Fibroblast of villous mesenchyme (primary cell): ENCODE measurements at places on chromosomes 5 and 9.

DNA sequence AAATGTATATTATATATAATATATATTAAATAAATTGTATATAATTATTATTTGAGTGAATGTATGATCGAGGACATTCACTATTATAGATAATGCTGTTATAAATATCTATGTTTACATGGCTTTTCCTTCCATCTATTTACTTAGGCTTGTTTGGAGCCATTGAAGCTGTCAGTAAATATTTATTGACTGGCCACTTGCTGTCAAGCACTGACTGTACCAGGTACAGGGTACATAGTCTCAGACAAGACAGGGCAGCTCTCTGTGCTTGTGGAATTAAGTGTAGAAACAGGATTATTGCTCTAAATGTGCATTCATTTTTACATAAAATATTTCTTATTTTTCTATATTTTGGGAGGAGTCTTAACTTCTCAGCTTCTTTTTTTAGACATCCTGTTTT is 16.4 kb downstream of the FAXDC2 start:
- no peak for DNase-seq

- DNase-seq, result peak; percentile 61
These were observed 3.2 kb upstream of the TMEM245 start for GRCh38 chr9:109122726-109123621.

DNA sequence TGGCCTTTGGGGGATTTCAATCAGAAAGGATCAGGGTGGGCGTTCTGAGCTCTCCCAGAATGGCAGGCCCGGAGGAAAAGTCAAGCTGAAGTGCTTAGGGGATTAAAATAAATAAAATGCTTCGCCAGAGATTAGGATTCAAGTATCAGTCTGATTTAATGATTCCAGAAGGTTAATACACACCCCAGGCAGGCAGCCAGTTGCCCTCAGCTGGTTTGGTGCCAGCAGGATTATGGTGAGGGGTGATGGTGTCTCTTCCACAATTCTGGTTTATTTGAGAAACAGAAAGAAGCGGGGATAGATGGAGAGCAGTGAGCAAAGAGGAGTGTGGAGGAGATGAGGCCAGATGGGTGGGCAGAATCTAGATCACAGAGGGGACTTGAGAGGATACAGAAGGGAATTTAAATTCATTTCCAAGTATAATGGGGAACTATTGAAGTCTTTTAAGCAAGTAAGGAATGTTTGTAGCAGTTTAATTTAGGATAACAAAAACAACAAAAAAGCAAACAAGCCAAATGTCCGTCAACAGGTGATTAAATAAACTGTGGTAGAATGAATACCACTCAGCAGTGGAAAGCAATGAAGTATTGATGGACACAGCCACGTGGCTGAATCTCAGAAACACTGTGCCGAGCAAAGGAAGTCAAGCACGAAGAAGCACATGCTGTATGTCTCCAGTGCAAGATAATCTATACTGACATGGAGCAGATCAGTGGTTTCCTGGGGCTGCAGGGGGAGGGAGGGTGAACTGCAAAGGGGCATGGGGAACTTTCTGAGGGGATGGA is 297.7 kb downstream of the MSX2 start:
- no peak for DNase-seq

- DNase-seq, result no peak
These were observed 93.9 kb upstream of the MEF2C start for GRCh38 chr5:88976914-88977313.

DNA sequence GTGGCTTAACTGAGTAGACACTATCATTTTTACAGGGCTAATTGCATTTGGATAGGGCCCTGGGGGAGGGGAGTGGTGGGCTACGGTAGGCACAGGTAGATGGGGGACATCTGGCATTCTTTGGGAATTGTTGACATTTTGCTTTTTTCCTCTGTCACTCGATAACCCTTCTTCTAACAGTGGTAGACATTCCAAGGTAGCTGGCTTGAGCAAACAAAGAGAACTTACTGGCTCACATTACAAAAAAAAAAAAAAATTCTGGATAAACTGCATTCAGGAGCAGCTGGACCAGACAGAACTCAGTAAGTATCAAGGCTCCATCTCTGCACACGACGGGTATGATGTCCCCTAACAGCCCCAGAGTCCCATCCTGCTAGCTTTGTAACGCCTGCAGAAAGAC is 585.2 kb downstream of the ZNF608 start:
- no peak for DNase-seq

DNA sequence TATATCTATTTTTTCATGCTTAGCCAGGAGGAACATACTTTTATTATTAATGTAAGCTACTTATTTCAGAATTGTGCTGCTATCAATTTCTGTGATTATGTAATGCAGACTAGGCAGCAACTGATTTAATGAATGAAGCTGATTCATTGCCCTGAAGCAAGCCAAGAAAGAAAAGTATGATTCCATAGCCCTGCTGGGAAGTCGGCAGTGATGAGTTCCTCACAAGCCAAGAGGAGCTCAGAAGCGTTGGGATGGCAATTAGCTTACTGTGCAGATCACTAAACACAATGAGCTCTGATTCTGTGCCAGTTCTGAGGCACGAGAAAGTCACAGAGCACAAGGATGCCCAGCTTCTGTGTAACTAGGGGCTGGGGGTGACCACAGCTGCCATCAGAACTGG is 254.3 kb upstream of the KLF9 start:
- no peak for DNase-seq

DNA sequence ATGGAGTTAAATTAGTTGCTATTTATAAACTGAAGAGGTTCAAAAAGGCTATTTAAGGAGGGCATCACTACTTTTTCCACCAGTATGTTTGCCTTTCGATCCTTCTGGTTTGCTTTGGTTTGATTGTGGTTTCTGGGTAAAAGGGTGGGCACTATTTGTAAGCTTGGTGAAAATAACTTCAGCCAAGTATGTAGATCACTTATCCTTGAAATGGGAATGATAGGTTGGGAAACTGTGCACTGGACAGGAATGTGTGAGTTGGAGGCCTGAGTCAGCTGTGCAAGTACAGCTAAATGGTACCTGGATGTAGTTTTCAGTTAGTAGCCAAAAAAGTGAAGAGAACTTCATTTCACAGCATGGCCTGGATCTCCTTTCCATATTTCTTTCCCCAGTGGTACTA is 466.2 kb downstream of the ENC1 start:
- DNase-seq, result no peak

DNA sequence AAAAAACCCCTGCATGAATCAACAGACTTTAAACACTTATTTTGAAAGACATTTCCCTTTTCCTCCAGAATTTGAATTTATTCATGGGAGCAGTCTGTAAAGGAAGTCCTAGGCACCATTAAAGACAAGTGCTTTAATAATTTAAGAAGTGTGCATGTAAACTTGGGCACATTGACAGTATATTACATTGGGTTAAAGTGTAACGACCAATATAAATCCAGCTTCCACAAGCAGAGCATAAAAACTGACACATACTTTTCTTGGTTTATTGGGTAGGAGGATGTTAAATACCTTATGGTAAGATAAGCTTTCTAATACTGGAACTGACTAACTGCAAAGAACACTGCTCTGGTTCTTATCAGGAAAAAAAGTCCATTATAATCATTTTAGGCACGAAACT is 1.2 kb upstream of the ENTREP1 start:
- DNase-seq, result peak; percentile 5

GRCh38 chr5:51466214-51466613 is 83.0 kb downstream of the ISL1 start:
- DNase-seq, result no peak

- DNase-seq, result peak; percentile 69
These were observed 25.3 kb upstream of the LRRTM2 start for GRCh38 chr5:138900281-138900965.

- DNase-seq, result no peak
These were observed 29.7 kb downstream of the WHRN start for GRCh38 chr9:114475412-114476135.

DNA sequence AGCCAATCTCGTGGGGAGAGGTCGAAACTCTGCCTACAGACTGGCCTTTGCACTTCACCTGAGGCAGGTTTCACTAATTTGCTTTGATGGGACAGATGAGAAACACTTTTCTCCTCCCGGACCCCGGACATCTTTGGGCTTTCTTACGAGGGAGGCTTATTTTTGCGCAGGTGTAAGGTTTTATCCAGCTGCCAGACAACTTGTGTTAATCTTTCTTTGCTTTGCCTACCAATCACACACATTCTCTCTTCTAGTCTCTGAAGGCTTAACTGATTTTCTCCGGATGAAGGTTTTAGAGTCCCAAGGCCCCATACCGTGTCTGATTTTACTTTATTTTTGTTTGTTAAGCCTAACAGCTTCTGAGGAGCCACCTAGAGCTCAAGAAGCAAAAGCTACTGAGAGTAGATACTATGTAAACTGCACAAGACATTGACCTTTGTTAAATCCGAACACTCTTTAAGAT is 436 bp upstream of the EMB start:
- no peak for DNase-seq

DNA sequence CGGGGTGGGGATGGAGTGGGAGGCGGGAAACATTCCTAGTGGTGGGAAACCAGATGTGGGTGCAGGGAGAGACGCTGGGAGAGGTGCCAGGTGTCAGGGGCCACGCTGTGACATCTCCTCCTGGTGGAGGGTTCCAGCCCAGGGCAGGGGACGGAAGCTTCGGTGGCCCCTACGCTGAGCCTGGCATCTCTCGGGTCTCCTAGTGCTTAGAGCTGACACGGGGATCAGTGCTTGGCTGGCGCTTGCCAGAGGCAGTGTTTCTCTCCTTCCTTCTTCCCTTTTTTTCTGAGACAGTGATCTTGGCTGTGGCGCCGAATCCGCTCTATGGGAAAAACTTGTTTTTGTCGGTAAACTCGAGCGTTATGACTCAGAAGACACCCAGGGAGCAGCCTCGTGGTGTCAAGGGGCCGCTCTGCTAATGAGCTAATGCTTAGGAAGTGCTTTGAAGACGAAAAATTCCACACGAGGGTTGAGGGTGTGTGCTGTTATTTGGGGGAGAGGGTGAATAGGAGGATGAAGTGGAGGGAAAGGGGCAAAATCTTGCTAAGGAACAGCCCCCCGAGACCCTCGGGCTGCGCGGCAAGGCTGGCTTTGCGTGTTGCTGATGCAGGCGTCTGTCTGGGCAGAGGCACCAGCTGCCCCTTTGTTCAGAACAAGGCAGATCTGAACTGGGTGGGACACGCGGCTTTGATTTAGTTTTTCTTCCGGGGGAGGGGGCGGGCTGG is 20.4 kb upstream of the IER5L start:
- DNase-seq, result peak; percentile 94

- no peak for DNase-seq
These were observed 290.1 kb downstream of the AGTPBP1 start for GRCh38 chr9:85451680-85452079.

DNA sequence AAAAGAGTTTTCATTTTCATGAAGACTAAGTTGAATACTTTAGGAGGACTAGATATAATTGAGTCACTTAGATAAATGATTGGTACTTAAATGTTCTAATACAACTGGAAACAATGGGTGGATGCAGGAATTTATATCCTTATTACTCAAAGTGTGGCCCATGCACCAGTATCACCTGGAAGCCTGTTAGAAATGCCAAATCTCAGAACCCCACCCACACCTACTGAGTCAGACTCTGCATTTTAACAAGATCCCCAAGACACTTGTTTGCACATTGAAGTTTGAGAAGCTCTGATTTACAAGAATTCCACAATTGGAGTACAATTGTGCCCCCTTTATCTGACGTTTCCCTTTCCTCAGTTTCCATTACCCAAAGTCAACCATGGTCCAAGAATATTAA is 239.0 kb downstream of the AUH start:
- no peak for DNase-seq

DNA sequence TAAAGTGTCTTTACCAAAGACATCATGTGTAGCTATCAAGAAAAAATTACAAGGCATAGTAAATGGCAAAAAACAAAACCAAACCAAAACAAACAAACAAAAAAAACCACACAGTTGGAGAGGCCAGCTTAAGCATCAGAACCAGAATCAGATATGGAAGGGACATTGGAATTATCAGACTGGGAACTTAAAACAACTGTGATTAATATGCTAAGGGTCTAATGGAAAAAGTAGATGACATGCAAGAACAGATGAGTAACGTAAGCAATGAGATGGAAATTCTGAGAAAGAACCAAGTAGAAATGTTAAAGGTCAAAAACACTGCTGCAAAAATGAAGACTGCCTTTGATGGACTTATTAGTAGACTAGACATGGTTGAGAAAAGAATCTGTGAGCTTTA is 75.9 kb downstream of the FBXO38 start:
- DNase-seq, result no peak

GRCh38 chr9:94919376-94920098 is 193.0 kb downstream of the AOPEP start:
- peak; percentile 81 for DNase-seq

- peak; percentile 64 for DNase-seq
These were observed 599 bp downstream of the RAD1 start for GRCh38 chr5:34914671-34915138.

GRCh38 chr5:2742921-2743679 is 8.4 kb downstream of the IRX2 start:
- no peak for DNase-seq

GRCh38 chr9:121178676-121179372 is 22.8 kb downstream of the RAB14 start:
- DNase-seq, result no peak

DNA sequence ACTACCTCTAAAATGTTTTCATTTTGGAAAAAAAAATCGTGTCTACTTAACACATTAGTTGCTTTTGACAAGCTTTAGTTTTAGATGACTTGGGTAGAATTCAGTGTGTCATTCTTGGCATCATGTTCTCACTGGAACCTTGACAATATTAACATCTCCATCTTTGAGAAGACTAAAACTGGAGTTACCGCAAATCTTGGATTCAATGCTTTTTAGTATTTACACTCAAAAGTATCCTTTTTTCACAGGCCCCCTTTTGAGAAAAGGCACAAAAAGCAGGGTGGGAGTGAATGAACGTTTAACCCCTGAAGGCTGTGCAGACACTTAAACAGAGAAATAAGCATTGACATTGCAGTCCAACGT is 549.1 kb downstream of the CSNK1G3 start:
- no peak for DNase-seq

GRCh38 chr5:68345582-68345981 is 130.0 kb downstream of the PIK3R1 start:
- DNase-seq, result no peak

GRCh38 chr5:55993013-55993412 is 1.8 kb downstream of the IL6ST start:
- peak; percentile 85 for DNase-seq
